ENCODE measurements at places on chromosomes 12 and 14. TPM values are rescaled to one million over a fixed set of nuclear protein-coding genes. Genes with fewer than 3 reads are reported as not detected.

The PPHLN1 gene
- 64.4 TPM for total RNA-seq

The DIO3 gene
- not detected for total RNA-seq

The FCF1 gene
- 39.9 TPM for total RNA-seq

- DNase-seq: no peak
- no peaks in the 10 kb centered on the region for H3K4me1 ChIP-seq
- H3K36me3 ChIP-seq: no peaks in the 10 kb centered on the region
- H3K4me3 ChIP-seq: no peak overlapping the region
These were observed 91.6 kb downstream of the EGLN3 start for GRCh38 chr14:33859306-33859705.

- no peak overlapping the region for H3K27ac ChIP-seq
- DNase-seq: no peak
- H3K4me3 ChIP-seq: no peak overlapping the region
These were observed 7.1 kb downstream of the P2RX4 start for GRCh38 chr12:121217063-121217462.

GRCh38 chr12:109182041-109182839 lies 65.9 kb downstream of the ACACB start:
- no peak overlapping the region for H3K27ac ChIP-seq
- H3K4me1 ChIP-seq: no peaks in the 10 kb centered on the region
- H3K4me3 ChIP-seq: no peak overlapping the region
- DNase-seq: no peak
- H3K36me3 ChIP-seq: peaks cover 8% of the 10 kb centered on the region

- H3K27ac ChIP-seq: no peak overlapping the region
- DNase-seq: no peak
- H3K27me3 ChIP-seq: peaks cover 3% of the 10 kb centered on the region
- no peaks in the 10 kb centered on the region for H3K4me1 ChIP-seq
- no peak overlapping the region for H3K4me3 ChIP-seq
These were observed 49.4 kb downstream of the SLC16A7 start for GRCh38 chr12:59645242-59645641.
